NCI-H1436 treated with DMSO at 0.1 percent for 48 hours (cell line): ENCODE measurements at places on chromosomes 5 and 9.

GRCh38 chr5:168174376-168174775 is 117.1 kb upstream of the WWC1 start:
- no peak for DNase-seq

GRCh38 chr9:101737165-101737704 is 1.2 kb downstream of the GRIN3A start:
- DNase-seq, result no peak

- DNase-seq, result no peak
Observed at GRCh38 chr9:108845947-108846346, 9.8 kb downstream of the ACTL7B start.

GRCh38 chr9:133428617-133429101 is 6.5 kb downstream of the ADAMTS13 start:
- no peak for DNase-seq

DNA sequence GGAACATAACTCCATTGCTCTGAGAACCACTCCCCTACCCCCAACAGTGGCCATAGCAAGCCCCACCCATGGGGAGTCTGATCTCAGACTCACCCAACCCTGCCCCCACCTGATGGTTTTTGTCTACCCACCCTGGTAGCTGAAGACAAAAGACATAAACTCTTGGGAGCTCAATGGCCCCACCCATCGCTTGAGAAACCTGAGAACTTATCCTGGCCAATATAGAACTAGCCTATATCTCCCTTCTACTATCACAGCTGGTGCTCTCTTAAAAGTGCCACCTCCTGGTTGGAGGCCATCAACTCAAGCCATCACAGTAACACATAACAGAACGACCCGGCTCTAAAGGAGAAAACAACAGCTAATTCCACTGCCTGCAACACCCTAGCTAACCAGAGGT is 47.9 kb upstream of the SNAPC3 start:
- no peak for DNase-seq

GRCh38 chr5:141100243-141100805 is at the start of gene PCDHB3:
Gene PCDHB3 (plus strand): TSS chr5:141100473. CDS start chr5:141100650, 177 bp downstream.
- no peak for DNase-seq

GRCh38 chr5:60738461-60738860 is 38.5 kb upstream of the DEPDC1B start:
- DNase-seq, result no peak

DNA sequence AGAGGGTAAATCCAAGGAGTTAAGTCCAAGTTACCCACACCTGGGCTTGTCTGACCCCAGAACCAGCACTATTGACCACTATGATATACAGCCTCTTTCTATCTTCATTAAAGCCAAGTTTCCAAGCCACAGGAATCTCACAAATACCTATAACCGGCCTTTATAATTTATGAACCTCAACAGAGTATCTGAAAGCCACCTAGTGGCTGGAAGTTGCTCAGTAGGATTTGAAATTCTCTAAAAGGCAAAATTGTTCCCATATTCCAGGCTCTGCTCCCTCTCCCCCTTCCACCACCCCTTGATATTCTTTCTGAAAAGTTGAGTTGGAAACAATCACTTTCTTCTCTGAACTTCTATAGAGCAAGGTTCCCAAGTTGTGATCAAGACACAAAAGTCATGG is 106.4 kb upstream of the GPR151 start:
- no peak for DNase-seq

GRCh38 chr5:78253201-78253600 is 41.3 kb downstream of the AP3B1 start:
- DNase-seq, result no peak

- DNase-seq, result no peak
Observed at GRCh38 chr9:136474021-136474640, 8.7 kb downstream of the SEC16A start.

GRCh38 chr5:9343146-9343850 is 202.6 kb downstream of the SEMA5A start:
- DNase-seq, result no peak

DNA sequence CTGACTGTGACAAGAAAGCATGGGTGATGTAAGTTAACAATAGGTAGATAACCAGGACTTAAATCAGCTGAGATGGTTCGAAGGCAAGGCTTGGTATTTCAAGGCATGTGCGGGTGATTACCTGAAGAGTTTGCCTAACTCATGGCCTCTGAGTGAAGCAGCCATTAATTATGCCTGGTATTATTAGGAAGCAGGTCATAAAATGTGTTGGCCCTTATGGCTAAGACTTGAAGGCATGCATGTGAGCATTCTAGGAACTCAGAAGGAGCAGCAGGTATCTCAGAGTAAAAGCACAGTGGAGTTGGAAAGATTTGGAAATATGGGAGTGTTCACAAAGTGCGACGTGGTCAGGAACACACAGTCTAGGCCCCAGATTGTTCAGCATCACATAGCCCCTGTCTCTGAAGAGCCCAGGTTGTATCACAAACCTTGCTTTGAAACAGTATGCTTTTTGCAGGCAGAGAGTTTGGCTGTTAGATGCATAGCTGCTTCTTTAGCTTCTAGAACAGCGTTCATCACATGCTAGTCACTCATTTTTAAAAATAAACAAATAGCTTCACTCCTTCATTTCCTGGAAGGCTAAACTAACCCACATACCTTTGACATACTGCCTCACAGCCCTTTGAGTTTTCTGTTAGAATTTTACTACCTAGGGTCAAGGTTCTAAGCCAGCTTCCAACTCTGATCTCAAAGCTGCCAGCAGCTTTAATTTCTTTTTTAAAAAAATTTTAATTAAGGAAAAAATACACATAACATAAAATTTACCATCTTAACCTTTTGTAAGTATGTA is 2.1 kb downstream of the HEXB start:
- DNase-seq, result no peak
